ENCODE measurements at places on chromosomes 2 and 18. TPM values are rescaled to one million over a fixed set of nuclear protein-coding genes. Genes with fewer than 3 reads are reported as not detected.

POTEJ gene
- under 0.01 TPM for total RNA-seq

DNA sequence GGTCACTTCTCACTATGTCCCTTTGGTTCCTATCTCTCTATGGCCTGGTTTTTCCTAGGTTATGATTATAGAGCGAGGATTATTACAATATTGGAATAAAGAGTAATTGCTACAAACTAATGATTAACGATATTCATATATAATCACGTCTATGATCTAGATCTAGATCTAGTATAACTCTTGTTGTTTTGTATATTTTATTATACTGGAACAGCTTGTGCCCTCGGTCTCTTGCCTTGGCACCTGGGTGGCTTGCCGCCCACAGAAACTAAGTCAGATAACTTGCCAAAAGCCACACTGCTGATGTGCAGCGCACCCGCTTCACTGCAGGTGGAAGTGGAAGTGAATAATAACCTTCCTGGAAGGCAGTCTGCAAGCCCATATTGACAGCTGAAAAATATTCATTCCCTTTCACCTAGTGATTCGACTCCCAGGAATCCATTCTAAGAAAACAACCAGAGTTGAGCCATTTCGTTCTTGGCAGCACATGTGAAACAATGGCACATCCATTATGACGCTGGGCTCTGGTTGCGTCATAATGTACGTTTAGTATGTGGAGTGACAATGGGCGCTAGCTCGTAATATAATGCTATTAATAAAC is 725 bp upstream of the ANKRD53 start:
- DNase-seq: no peak

DNA sequence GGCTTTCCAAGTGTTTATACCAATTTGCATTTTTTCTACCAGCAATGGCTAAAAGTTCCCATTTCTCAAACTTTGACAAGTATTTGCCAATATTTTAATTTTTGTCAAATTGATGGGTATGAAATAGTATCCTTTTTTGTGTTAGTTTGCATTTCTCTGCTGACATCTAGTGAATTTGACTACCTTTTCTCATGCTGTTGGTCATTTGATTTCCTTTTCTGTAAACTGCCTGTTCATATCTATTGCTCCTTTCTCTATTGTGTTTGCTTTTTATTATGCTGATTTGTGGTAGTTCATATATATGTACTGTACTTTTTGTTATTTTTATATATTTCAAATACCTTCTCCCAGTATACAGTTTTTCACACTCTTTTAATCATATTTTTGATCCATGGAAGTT is 149.4 kb downstream of the PMAIP1 start:
- no peak for DNase-seq

DNA sequence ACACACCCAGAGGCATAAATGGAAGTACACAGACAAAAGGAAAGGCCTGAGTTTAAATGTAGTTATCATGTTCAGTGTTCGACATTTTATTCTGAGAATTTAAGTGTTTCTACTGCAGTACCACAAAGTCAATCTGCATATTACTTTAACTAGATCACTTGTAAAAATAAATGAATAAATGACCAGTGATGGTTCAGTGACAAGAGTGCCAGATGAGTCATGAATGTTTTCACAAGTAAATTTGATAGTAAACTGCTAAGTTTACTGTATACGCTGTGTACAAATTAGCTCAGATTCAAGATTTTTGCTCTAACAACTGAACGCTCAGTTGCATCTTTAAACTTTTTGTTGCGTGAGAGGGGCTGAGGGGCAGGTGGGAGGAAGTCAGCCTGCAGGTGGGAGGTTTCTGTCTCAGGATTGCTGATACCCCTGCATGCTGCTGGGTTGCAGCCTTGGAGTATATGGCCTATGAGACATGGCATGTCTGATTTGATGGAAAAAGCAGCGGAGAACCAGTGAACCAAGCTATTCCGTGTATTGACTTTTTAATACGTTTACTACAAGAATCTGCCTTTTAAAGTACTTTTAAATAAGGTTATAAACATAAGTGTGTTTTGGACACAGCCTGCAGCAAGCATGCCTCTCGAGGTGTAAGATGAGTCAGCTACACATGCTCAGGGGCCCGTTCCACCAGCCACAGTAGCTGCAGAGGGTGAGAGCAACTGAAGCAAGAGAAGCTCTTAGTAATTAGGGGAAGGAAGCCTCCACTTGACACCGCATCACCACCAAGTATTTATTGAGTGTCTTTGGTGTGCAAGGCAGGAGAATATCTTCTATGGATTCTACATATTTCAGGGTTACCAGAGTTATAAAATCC is 245.1 kb downstream of the NEDD4L start:
- DNase-seq: peak; percentile 18

DNA sequence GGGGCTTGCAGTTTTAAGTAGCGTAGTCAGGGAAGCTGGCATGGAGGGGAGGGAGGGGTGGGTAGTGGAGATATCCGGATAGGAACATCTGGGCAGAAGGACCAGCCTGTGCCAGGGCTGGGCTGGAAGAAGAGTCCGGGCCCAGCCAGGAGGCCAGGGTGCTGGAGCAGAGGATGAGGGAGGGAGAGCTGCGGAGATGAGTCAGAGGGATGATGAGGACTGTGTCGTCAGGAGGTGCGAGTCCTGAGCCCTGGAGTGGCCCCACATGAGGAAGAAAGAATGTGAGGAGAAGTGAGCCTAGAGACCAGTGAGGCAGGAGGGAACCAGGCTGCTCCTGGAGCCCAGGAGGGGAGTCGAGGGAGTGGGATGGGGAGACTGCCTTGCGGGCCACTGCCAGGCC is 82.4 kb downstream of the CTIF start:
- DNase-seq: no peak

FIGN gene
- total RNA-seq: under 0.01 TPM

PSMA8 gene
- under 0.01 TPM for total RNA-seq

GRCh38 chr2:182545420-182546167 is 118.8 kb upstream of the PDE1A start:
- no peak for DNase-seq

DNA sequence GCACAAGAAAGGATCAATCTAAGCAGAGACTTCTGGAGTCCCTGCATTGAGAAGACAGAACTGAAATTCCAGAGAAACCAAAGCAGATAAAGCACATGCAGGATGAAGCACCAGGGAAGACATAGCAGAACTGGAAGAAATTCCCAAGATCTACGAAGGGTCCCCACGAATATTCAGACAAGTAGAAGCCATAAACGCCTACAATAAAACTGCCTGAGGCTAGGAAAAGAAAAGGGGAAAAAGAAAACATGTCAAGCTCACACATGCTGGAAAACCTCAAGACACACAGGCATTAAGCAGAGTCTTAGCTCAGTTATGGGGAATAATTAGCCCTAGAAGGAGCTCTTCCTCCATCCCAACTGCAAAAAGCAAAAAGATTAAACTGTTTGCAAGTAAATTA is 171.2 kb downstream of the NBAS start:
- DNase-seq: no peak

DNA sequence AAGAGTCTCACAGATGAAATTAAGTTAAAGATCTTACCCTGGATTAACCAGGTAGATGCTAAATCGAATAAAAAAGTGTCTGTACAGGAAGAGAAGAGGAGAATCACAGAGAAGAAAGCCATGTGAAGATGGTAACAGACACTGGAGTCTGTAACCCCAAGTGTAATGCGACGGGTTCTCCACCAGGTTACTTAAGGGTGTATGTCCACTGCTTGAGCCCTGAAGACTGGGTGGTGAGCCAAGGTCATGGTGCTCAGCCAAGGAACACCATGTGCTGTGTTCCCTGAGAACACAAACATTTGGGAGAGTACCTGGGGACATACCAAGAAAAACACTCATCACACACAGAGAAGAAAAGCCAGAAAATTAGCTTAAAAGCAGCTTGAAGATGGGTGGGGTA is 8.2 kb upstream of the ACADL start:
- DNase-seq: no peak

DNA sequence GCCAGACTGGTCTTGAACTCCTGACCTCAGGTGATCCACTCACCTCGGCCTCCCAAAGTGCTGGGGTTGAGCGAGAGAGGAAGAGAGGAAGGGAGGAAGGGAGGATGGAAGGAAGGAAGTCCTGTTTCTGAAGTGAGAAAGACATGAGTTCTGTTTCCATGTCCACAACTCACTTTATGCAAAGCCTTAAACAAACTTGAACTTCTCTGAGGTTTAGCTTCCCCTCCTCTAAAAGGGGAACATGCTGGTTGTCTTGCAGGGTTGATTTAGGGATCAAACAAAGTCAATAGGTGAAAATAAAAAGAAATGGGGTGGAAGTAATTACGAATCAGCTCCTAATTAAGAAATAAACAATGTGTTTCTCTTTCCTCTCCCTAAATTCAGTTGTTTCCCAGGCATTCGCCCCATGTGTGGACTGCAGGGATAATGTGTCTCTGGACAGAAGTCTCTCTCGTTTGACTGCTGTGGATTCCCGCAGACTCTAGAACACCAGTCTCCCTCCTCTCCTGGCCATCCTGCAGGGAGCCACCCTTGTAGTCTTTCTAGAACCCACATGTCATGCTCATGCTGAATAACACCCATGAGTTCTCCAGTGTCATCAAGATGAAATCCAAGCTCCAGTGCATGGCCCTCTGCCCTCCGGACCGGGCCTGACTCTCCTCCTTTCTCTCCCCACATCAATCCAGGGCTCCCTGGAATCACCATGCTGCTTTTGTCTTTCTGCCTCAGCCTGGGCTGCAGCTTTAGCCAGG is 229.3 kb upstream of the TRIB2 start:
- DNase-seq: no peak

DAPL1 gene
- not detected for total RNA-seq

All from hematopoietic multipotent progenitor cell (in vitro differentiated cells).